T1000 (cell line): ENCODE measurements at places on chromosomes 4 and X.
A peak's percentile ranks its signal among the peaks of the same experiment; 100 is the strongest.

- no peak for DNase-seq
Measured at GRCh38 chr4:114257501-114257900, 278.1 kb upstream of the ARSJ start.

- no peak for DNase-seq
Measured at GRCh38 chrX:132165651-132166050, 37.8 kb upstream of the FRMD7 start.

- DNase-seq = no peak
Measured at GRCh38 chr4:26434030-26434639, 56.1 kb downstream of the CCKAR start.

- no peak for DNase-seq
Measured at GRCh38 chr4:187178587-187178986, 454.9 kb upstream of the FAT1 start.

DNA sequence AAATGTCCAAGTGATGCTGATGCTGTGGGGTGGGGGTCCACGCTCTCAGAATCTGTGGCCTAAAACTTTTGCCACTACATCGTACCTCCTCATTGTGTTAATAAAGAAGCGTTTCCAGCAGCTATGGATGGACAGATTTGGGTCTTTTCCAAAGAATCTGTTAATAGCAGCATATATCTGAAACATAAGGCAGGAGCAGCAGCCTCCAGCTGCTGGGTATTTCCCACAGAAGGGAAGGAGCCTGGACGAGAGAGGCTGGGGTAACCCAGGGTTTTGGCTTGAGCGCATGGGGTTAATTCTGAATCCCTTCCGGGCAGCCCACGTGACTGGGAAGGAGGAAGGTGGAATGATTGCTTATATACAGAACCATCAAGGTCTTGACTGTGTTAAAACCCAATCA lies 332.4 kb downstream of the BCOR start:
- no peak for DNase-seq

DNA sequence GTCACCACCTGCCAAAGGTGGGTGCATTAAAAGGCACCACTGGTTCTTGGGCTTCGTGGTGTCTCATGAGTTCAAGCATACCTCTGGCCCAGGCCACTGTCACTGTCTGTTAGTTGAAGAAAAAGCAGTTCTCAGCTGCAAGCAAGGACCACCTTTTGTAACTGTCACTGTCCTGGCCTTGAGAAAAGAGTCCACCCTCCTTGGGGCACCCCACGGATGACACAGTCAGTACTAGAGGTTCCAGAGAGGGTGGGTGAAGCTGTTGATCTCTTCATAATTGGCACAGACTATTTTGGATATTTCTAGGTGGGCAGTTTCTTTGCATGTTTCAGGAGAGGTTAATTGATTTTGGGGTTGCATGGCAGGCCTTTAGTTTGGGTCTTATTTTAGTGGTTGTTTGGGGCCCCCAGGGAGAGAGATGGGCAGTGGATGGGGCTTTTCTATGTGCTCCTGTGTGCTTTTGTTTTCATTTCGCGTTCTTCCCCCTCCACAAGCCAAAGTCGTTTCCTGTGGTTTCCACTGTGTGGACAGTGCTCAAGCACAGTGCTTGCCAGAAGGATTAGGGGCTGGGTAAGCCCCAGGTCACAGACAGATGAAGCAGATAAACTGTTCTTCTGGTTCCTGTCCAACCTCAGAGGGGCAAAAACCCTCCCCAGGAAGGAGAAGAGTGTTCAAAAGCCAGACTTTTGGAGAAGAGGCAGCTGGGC lies 156.2 kb upstream of the PPP1R2C start:
- no peak for DNase-seq

- DNase-seq = no peak
Measured at GRCh38 chr4:186166852-186167512, 24.4 kb upstream of the CYP4V2 start.

GRCh38 chrX:54509400-54509799 lies 13.4 kb upstream of the FGD1 start:
- DNase-seq = no peak

DNA sequence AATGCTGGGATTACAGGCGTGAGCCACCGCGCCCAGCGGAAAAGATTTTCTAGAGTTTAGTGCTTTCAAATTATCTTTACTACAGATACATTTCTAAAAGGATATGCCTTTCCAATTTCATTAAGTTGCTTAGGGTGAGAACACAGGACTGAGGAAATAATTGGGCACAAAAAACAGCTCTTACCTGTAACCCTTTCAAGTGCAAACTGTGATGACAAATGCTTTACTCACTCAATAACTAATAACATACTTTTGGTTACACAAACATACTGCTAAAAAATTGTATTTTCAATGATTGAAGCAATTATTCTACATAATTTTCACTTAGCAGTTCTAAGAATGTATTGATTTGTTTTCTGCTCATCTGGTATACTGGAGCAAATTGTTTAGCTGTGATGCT lies 40.2 kb downstream of the PALLD start:
- DNase-seq = no peak

DNA sequence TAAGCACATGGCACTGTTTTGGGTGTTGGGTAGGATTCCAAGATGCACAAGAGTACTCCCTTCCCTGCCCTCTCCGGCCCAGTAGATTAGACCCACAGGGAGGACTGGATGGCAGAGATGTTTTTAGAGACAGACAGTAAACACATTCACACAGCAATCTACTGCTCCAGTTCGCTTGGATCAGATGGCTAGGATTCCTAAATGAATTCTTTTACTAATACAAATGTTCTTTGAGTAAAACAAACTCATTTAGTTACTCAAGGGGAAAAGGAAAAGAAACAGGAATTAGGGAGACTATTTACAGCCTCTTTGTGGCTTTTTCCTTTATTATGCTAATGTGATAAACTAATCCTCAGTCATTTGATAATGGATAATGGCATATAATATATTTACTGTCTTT lies 5.9 kb downstream of the SNX25 start:
- DNase-seq = no peak

- DNase-seq = no peak
Measured at GRCh38 chr4:105414316-105414715, 59.5 kb downstream of the PPA2 start.

- DNase-seq = no peak
Measured at GRCh38 chr4:14539246-14539645, 463.0 kb upstream of the CPEB2 start.

GRCh38 chr4:77903186-77903585 lies 40.6 kb downstream of the MRPL1 start:
- no peak for DNase-seq

DNA sequence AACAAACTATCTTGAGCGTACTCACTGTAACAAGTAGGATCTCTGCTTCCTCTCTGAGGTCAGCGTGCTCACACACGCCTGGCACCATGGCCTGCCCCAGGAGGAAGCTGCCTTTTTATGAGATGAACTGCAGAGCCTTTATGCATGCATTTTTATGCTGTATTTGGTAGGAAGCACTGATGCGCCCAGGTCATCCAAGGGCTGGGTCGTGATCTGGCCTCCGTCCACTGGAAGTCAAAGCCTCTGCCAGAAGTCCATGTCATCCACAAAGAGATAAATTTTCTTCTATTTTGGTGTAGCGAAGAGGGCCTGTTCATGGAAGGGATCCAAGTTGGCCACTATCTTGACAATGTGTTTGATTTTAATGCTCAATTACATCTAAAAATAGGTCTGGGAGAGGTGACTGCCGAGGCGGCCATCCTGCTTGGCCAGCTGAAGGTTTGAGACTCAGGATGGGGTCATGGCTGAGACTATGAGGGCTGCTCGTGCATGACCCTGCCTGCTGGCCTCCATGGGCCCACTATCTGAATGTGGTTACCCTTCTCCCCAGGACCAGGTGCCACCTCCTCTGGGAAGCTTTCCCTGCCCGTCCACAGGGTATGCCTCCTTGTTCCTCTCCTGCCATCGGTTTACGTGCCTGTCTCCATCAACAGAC lies 50.3 kb downstream of the HTRA3 start:
- no peak for DNase-seq

GRCh38 chr4:87108142-87108546 lies 112.3 kb downstream of the KLHL8 start:
- DNase-seq = peak; percentile 77

DNA sequence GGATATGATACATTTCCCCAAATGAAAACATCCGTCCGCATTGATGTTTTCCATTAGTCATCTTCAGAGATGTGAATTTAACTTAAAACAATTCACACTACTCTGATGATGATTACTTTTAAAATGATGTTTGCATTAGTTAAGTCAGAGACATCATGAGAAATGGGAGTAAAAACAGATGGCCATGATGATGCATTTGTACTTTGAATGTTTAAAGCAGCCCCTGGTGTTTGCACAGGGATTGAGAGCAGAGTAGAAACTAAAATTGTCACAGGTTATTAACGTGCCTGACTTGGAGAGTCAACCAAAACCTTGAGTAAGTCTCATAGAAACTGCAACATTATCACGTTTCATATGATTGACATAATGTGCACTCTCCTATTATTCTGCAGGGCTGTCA lies 117.2 kb downstream of the CFAP299 start:
- DNase-seq = no peak

DNA sequence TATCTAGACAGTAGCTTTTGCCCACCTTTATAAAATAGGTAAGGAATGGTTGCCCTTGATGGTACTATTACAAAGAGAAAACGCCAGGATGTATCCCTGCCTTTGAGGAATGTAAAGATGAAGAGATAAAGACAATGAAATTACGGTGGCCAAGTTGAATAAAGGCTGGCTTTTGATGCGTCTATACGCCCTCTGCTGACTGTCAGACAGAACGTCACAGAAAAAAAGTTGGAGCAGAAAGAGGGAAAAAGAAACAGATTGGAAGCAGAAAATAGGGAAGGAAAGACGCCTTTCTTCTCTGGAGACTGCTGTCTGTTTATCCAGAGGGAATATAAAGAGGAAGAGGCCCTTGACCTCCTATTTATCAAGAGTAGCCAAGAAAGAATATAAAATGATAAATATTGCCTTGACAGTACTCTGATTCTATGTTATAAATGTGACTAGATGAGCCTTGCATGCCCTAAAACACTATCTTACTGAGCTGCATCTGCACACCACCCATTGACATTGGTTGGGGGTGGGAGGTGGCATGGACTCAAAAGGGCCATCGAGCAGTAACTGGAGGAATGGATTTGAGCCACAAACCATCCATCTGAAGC lies 30.6 kb downstream of the PCDH19 start:
- DNase-seq = no peak

GRCh38 chr4:143514497-143514896 lies 995 bp downstream of the SMARCA5 start:
- no peak for DNase-seq

DNA sequence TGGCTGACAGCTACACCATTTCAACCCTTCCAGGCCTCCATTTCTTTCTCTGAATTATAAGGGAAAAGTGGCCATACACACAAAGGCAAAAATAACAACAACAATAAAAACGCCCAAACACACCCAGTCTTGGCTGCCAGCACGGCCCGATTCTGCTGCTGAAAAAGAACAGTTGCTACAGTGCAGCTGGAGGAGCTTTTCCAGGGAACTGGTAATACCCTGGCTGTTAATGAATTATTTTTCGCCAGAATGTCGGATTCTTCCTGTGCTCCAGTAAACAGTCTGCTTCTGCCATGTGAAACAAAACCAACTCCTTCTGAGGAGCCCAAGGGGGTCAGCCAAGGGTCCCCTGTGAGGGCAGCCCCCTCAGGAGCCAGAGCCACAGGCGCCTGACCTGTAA lies 6.6 kb downstream of the RAI2 start:
- DNase-seq = no peak

GRCh38 chrX:136251041-136251991 lies at the start of gene MAP7D3:
TSS of gene MAP7D3 (minus strand) at chrX:136251400. CDS start at chrX:136251358, 42 bp downstream.
- peak; percentile 12 for DNase-seq

DNA sequence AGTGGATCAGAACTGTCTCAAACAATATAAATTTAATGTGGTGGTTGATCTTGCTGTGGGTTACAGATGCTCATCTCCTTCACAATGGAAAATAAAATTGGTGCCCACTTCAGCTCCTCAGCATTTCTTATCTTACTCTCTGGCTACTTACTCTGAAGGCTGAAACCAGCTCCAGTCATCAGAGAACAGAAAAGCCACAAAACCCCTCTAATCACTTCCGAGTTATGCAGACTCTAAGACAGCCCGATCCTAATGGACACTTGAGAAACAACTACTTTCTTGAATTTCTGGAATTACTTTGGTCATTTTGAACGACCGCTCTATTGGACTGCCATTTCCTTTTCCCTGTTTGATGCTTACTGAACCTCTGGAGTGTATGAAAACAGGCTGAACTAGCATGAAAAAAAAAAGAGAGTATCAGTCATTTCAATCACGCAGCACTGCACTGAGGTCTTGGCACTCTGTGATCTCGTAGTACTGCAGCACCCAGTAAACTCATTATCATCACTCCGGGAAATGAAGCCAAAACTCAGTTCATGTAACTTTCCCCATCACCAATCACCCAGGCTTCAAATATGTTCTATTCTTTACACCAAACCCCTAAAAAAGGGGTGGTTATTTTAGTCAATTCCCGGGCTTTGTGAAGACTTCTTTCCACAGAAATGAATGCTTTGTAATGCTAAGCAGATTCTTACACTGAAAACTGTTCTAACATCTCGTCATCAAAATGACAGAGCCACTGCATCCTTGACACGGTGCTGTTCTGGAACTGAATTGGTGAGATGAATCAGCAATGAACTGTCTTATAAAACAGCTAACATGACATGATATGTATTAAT lies 54.5 kb downstream of the TSPAN5 start:
- DNase-seq = no peak

GRCh38 chr4:112182604-112183003 lies 37.4 kb downstream of the FAM241A start:
- DNase-seq = no peak

DNA sequence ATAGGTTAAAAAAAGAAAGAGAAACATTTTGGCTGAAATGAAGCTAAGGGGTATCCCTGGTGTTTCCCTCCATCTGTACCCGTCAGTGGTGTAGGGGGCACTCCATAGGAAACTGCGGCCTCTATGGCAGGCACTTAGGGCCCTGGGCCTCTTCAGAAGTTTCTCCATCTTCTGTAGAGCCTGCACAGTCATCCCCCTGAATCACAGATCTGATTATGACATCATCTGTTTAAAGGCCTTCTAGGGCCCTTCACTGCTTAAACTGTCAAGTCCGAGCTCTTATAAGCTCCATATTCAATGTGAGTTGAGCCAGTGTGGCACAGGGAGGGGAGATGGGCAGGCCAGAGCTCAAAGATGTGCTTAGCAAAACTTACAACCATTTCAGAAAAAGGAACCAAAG lies 241.3 kb downstream of the NR3C2 start:
- DNase-seq = no peak

GRCh38 chr4:118081434-118081833 lies 47.1 kb downstream of the NDST3 start:
- DNase-seq = no peak

DNA sequence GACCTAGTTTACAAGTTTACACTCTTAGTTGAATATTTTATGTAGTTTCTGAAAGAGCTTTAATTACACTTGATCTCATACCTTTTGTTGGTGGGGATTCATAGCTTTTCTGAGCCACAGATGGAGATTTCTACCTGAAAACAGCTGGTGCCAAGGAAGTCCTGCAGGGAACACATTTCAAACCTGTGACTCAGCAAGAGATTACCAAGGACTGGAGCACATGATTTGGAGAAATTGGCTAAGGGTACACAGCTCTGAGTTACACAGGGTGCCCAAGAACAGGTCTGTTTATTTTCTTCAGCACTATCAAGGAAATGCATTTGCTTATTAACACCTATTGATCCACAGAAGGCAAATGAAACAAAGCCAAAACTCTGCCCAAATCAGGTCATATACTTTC lies 691.5 kb downstream of the KCTD8 start:
- DNase-seq = no peak
